ENCODE measurements at places on chromosomes 2 and 18.

GRCh38 chr18:75802681-75803080 is 375.2 kb upstream of the SMIM21 start:
- no peak for DNase-seq

GRCh38 chr18:4352746-4353551 is 102.2 kb downstream of the DLGAP1 start:
- DNase-seq = no peak

DNA sequence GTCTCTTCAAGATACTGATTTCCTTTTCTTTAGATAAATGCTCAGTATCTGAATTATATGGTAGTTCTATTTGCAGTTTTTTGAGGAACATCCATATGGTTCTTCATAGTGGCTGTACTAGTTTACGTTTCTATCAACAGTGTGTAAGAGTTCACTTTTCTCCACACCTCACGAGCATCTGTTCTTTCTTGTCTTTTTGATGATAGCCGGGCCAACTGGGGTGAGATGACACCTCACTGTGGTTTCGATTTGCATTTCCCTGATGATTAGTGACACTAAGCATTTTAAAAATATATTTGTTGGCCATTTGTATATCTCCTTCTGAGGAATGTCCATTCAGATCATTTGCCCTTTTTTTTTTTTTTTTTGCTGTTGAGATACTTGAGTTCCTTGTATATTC is 458.8 kb downstream of the SETBP1 start:
- no peak for DNase-seq

- no peak for DNase-seq
Observed at GRCh38 chr2:120503793-120504571, 158.0 kb downstream of the INHBB start.

GRCh38 chr2:17429130-17429529 is 89.1 kb downstream of the RAD51AP2 start:
- no peak for DNase-seq

- DNase-seq = peak; percentile 11
Observed at GRCh38 chr2:63059793-63060471, 9.3 kb downstream of the OTX1 start.

DNA sequence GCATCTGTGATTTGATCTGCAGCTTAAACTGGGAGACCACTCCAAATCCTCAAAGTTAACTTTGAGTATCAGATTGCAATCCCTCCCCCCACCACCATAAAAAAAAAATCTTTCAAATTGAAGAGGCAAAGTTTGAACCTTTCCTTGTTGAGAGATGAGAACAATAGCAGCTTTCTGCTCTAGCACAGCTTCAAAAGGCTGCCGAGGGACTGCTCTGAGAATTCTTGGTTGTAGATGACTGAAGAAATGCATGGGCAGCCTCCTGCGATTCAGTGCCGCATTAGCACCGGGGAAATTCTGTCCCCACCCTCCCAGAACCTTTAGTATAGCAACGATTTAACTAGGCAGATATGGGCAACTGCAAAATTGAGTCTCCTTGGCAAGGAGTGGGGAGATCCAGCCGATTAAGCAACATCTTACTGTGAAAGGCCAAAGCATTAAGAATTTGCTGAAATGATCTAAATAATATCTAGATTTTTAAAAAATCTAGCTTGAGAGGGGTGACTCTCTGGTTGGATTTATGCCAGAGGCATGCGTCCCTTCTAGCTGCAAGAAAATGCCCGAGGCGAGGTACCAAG is 3.9 kb upstream of the SP5 start:
- no peak for DNase-seq

Measured in NCI-H146 (cell line).